Activated T-cell treated with anti-CD3 and anti-CD28 coated beads, Interleukin-2, amount 50 U/mL, for 72 hours (primary cell): ENCODE measurements at places on chromosomes 6 and 20. TPM values are rescaled to one million over a fixed set of nuclear protein-coding genes. Genes with fewer than 3 reads are reported as not detected.

- no peak for DNase-seq
These were observed 28.1 kb upstream of the PNPLA1 start for GRCh38 chr6:36241728-36242127.

DNA sequence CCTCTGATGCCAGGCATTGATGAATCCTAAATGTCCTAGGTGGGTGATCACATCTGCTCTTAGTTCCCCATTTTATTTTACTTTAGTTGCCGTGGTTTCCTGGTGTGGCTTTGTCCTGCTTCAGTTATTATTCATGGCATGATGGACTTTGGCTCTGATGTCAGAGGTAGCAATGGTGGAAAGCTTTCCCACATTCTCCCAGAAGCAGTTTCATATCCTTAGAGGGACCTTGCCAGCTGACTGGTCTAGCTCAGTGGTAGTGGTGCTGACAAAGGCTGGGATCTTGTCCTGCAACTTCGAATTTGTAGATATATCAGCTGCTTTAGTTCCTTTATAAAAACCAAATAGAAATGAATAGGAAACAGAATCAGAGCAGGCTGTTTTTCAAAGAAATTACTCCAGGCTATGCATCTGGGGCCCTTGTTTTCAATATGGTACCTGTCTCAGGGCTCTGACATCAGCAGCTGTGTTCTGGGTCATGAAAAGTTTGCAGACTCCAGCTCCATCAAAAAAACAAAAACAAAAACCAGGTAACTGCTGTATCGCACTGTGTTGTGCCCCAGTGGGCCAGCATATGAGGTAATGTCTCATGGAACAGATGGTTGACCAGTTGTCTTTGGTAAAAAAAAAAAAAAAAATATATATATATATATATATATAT, 133.7 kb downstream of the PLCB4 start:
- DNase-seq = no peak

DNA sequence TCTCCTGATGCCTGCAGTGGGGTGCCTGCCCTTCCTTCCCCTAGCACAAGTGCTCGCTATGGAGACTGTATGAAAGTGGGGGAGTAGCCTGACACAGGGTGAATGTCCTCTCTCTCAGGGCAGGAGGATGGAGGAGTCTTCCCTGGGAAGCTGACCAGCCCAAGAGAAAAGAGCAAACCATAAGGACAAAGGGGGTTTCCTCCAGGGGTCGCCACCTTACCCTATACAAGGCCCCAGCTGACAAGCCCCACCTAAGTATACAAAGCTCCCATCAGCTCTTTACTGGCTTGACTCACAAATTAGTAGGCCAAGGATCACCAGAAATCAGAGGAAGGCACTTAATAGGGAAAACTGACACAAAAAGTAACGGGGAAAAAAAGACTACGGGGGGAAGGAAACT, 54.1 kb downstream of the PLAGL1 start:
- no peak for DNase-seq

GRCh38 chr6:166934174-166934573, 22.2 kb downstream of the RNASET2 start:
- DNase-seq = no peak

GRCh38 chr6:131894493-131895424, 56.4 kb downstream of the CCN2 start:
- DNase-seq = no peak

DNA sequence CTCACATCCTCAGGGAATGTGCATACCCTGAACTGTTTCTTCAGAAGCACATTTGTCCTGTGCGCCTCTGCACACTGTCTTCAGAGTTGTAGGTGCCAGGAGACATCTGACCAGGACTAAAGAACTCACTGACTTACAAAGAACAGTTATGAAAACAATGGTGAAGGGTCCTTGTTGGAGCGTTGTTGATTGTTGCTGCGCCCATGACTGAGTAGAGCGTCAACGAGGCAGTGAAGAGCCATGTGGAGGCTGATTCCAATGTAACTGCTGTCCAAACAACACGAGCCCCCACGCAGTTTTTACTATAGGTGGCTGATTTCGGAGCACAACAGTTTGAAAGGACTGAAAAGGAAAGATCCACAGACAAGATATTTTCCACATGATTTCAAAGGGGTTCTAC, 380.3 kb downstream of the CDH26 start:
- DNase-seq = no peak

- DNase-seq = no peak
These were observed 2.6 kb upstream of the IPCEF1 start for GRCh38 chr6:154359161-154359574.

- no peak for DNase-seq
These were observed 1044.6 kb upstream of the GJE1 start for GRCh38 chr6:141088171-141088570.

GRCh38 chr20:10986586-10986985, 312.8 kb upstream of the JAG1 start:
- no peak for DNase-seq

GRCh38 chr20:62850333-62850974, 11.2 kb downstream of the TCFL5 start:
- DNase-seq = no peak

DNA sequence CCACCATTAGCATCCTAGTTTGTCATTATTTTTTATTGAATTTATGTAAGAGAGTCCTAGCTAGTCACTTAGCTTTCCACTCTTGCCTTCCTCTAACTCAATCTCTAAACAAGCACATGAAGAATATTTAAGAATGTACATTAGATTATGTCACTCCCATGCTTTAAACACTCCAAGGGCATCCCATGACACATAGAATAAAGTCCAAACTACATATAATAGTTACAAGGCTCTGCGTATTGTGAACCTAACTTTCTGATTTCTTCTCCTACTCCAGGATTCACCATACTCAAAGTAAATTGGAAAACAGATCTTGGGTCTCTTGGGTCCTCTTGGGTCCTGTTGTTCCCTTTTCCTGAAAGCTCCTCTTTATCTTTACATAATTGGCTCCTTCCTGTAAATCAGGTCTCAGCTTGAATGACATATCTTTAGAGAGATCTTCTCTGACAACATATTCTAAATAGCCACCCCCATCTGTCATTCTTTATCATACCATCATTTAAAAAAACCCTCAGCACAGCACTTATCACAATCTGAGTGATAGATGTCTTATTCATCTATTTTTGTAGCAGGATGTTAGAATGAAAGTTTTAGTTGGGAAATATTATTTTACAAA, 1042.4 kb upstream of the FLRT3 start:
- DNase-seq = no peak

GRCh38 chr6:95175927-95176675, 401.2 kb upstream of the MANEA start:
- no peak for DNase-seq

GRCh38 chr6:106913111-106913510, 61.4 kb downstream of the CD24 start:
- no peak for DNase-seq

The TBP gene
- total RNA-seq = 29.0 TPM

The TBPL1 gene
- 34.7 TPM for total RNA-seq
